ENCODE measurements at places on chromosomes 6 and 20. TPM values are rescaled to one million over a fixed set of nuclear protein-coding genes. Genes with fewer than 3 reads are reported as not detected.
A peak's percentile ranks its signal among the peaks of the same experiment; 100 is the strongest.

GRCh38 chr20:54320148-54320607 is 112.3 kb downstream of the PFDN4 start:
- no peak overlapping the region for H3K27ac ChIP-seq
- H3K36me3 ChIP-seq = no peaks in the 10 kb centered on the region
- H3K4me3 ChIP-seq = no peak overlapping the region
- no peaks in the 10 kb centered on the region for H3K4me1 ChIP-seq

DNA sequence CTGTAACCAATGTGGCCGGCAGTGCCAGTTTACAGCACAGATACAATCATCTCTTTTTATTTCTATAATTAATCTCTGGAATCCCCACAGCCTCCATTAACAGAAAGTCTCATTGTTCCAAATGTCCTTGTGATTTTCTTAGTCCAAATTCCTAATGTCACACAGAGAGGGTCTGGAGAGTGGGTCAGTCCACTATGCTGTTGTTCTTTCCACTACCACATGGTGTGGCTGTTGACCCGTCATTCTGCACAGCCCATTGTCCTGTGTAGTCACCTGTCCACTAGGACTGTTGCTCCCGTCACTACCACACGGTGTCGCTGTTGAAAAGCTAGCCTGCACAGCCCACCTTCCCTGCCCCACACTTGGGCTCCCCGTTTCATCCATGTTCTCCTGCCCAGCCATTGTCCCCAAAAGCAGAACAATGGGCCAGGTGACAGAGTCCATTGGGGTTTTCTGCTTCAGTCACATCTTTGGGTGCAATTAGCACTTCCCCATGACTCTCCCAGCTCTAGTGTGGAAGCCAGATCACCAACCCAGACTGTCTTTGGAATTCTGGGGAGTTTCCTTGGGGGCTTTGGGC is 8.6 kb upstream of the LBP start:
- H3K4me1 ChIP-seq = no peaks in the 10 kb centered on the region
- H3K27ac ChIP-seq = no peak overlapping the region
- DNase-seq = no peak
- H3K27me3 ChIP-seq = no peaks in the 10 kb centered on the region

GRCh38 chr20:34773726-34774125 is 51.7 kb downstream of the NCOA6 start:
- H3K27me3 ChIP-seq = no peaks in the 10 kb centered on the region
- H3K27ac ChIP-seq = no peak overlapping the region
- H3K36me3 ChIP-seq = peaks cover 9% of the 10 kb centered on the region
- H3K4me3 ChIP-seq = no peak overlapping the region
- no peaks in the 10 kb centered on the region for H3K4me1 ChIP-seq

DNA sequence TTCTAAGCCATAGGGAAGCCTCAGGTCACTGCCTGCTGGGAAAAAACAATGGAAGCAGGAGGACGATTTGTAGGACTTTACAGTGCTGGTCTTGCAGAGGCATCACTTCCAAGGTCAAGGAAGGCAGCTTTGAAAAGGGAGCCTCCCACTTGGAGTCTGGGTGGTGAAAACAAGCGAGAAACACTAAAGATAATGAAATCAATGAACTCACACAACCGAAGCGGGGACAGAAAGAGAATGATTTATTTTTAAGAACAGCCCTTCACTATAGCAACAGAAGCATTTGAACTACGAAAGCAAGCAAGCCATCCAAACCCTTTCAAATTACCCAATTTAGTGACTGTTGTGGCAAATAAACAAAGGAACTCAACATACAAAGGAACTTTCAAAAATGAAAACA is 227.5 kb downstream of the THBS2 start:
- H3K4me3 ChIP-seq = no peak overlapping the region
- H3K27ac ChIP-seq = no peak overlapping the region

- peaks cover 58% of the 10 kb centered on the region for H3K4me1 ChIP-seq
- no peaks in the 10 kb centered on the region for H3K27me3 ChIP-seq
- H3K36me3 ChIP-seq = no peaks in the 10 kb centered on the region
- H3K4me3 ChIP-seq = no peak overlapping the region
These were observed 34.3 kb upstream of the POU5F1 start for GRCh38 chr6:31204751-31205145.

DNA sequence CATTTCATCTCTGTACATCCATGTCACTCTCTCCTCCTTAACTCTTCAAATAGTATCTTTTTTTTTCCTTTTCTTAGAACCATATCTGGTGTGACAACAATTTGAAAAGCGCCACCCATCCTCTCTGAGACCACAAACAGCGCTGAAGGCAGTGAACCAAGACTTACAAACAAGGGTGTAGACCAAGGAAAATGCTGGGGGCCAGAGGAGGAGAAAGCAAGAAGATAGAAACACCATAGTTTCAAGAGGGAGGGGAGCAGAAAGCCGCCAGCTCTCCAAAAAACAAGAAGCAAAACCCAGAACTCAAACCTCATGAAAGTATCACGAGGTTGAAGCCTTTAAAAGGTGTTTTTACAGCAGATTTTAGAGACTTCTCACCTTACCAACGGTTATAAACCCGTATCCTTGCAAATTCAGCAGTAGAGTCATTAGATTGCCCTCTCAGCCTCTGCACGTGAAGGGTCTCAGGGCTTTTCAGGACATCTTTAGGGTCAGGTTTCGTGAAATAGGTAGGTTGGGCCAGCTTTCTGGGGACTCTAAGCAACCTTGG is 13.3 kb upstream of the RIPOR2 start:
- no peak for DNase-seq
- H3K4me1 ChIP-seq = no peaks in the 10 kb centered on the region
- no peak overlapping the region for H3K27ac ChIP-seq
- H3K4me3 ChIP-seq = no peak overlapping the region
- no peaks in the 10 kb centered on the region for H3K27me3 ChIP-seq

- no peaks in the 10 kb centered on the region for H3K4me1 ChIP-seq
- DNase-seq = peak; percentile 24
- H3K27me3 ChIP-seq = no peaks in the 10 kb centered on the region
- H3K4me3 ChIP-seq = no peak overlapping the region
- H3K27ac ChIP-seq = no peak overlapping the region
These were observed 127.2 kb upstream of the SUPT3H start for GRCh38 chr6:45504947-45505346.

The CCNC gene
- total RNA-seq = 56.3 TPM

The REM1 gene
- 0.66 TPM for total RNA-seq

The TMEM200A gene
- total RNA-seq = 0.66 TPM

Data from body of pancreas (tissue), 4 donors.